Activated CD4-positive, alpha-beta T cell treated with anti-CD3 and anti-CD28 coated beads, Interleukin-2, amount 50 U/mL, for 24 hours (primary cell): ENCODE measurements at places on chromosomes 16 and 17.

DNA sequence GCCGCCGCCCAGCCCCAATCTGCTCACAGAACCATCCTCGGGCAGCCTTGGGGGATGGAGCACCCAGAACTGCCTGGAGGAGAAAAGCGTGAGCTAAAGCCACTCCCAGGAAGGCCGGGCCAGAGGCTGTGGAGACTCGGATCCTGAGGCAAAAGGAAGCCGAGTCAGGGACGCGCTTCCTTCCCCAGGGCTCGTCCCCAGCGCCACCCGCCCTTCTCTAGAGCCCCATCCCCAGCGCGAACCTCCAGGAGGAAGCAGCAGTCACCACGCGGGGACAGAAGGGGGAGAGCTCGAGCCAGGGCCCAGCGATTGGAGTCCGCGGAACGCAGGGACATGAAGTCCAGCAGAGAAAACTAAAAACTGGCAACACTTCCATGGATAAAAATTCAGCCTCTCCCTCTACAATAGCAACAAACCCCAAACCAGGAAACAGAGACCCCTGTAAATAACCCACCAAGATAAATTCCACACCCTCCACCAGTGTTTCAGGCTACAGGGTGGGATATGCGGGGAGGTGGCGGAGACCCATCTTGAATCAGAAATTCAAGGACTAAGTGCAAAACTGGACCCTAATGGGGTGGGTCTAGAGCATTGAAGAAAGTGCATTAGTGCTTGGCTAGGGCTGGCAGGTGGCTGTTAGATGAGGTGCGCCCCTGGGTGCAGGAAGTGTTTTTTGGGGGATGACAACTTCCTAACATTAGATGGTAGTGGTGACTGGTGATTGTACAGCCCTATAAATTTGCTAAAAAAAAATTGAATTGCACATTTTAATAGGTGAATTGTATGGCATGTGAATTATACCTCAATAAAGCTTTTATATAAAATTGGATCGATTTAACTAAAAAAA, 116.1 kb upstream of the METRNL start:
- DNase-seq, result no peak

GRCh38 chr16:49453983-49454382, 80.4 kb downstream of the C16orf78 start:
- no peak for DNase-seq

DNA sequence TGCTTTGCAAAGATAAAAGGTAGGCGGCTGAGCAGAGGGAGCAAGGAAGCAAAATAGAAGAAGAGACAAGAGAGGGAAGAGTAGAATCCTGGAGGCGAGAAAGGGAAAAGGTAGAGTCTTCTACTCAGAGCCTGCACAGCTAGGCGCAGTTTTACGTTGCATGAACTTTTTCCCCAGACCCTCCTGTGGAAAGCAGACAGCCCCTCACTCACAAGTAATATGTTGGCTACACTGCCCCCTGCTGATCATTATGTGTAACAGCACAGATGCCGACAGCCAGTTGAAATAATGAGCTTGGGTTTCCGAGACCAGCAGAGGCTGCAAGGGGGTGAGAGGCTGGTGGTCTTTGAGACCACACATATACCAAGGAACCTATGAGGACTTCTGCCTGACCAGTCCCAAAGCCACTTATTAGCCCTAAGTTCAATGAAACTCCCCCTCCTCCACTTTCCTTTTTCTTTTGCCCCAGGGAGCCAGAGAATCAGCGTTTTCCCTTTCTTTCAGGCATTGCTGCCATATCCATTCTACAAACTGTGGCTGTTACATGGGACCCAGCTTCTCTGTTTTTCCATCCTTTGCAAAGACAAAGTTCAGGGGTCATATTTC, 22.5 kb upstream of the CMTR2 start:
- no peak for DNase-seq

GRCh38 chr17:80618304-80618703, 73.7 kb downstream of the RPTOR start:
- DNase-seq, result peak; percentile 17

GRCh38 chr16:57665541-57665940, 2.6 kb upstream of the ADGRG3 start:
- no peak for DNase-seq

DNA sequence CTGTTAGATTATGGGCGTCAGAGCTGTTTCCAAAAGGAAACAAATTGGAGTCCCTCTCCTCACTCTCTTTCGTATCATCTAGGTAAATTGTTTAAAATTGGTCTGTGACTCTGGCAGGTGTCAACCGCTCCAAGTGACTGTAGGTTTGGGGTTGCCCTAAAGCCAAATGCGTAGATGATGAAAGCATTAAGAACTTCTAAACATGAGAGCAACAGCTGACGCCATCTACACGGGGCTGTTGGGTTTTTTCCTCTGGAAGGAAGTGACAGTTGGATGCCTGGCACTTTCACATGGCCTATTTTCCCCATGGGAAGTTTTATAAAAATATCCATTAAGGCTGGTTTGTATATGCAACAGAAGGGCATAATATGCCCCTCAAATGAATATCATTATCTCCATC, 215.7 kb upstream of the CACNG5 start:
- no peak for DNase-seq
